ENCODE measurements at places on chromosomes 5 and 9. TPM values are rescaled to one million over a fixed set of nuclear protein-coding genes. Genes with fewer than 3 reads are reported as not detected.

Gene CARTPT
- 1.8 TPM for total RNA-seq

- no peak for DNase-seq
- H3K4me1 ChIP-seq = no peaks in the 10 kb centered on the region
- no peak overlapping the region for H3K4me3 ChIP-seq
- no peaks in the 10 kb centered on the region for H3K36me3 ChIP-seq
Measured at GRCh38 chr5:125874057-125874456, 549.2 kb upstream of the GRAMD2B start.

- H3K4me3 ChIP-seq = no peak overlapping the region
- no peaks in the 10 kb centered on the region for H3K36me3 ChIP-seq
- no peaks in the 10 kb centered on the region for H3K27me3 ChIP-seq
- no peaks in the 10 kb centered on the region for H3K4me1 ChIP-seq
- H3K27ac ChIP-seq = no peak overlapping the region
Measured at GRCh38 chr5:93681432-93681831, 60.0 kb downstream of the POU5F2 start.

Gene OMD
- total RNA-seq = 8.5 TPM

Gene ANKRD55
- total RNA-seq = not detected

DNA sequence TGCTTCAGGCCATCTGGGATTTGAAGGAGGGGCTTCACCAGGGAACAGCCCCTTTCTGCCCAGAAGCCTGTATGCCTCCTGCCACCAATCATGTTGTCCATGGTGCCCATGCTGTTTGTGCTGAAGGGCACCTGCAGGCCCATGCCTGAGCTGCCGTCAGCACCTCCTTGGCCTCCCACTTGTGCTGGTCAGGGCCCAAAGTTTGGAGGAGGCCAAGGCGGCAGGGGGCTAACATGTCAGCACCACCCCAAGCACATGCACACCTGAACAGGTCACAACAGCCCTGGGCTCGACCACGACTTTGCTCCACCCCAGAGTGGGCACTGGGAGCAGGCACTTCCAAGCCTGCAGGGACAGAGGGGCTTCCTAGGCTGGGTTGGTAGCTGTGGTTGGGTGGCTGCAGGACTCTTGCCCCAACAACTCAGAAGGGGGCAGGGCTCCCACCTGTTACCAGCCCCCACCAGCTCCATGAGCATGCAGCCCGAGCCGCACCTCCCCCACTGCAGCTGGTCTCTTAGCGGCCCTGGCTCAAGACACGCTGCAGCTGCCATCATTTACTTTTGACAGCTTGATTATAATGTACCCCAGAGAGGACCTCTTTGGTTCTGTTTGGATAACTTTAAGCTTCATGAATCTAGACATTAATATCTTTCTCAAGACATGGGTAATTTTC is 19.8 kb upstream of the NFIL3 start:
- H3K4me1 ChIP-seq = no peaks in the 10 kb centered on the region
- DNase-seq = no peak
- no peaks in the 10 kb centered on the region for H3K36me3 ChIP-seq
- H3K27me3 ChIP-seq = no peaks in the 10 kb centered on the region
- no peak overlapping the region for H3K4me3 ChIP-seq
- H3K27ac ChIP-seq = no peak overlapping the region

Gene ADAMTSL2
- total RNA-seq = 106 TPM

- no peaks in the 10 kb centered on the region for H3K4me1 ChIP-seq
- H3K27ac ChIP-seq = no peak overlapping the region
- DNase-seq = no peak
- peaks cover 37% of the 10 kb centered on the region for H3K36me3 ChIP-seq
Measured at GRCh38 chr9:94449486-94449885, 105.4 kb upstream of the PCAT7 start.

GRCh38 chr9:127972236-127972871 is 8.4 kb downstream of the EEIG1 start:
- H3K4me1 ChIP-seq = peaks cover 91% of the 10 kb centered on the region
- no peak overlapping the region for H3K4me3 ChIP-seq
- H3K36me3 ChIP-seq = no peaks in the 10 kb centered on the region

DNA sequence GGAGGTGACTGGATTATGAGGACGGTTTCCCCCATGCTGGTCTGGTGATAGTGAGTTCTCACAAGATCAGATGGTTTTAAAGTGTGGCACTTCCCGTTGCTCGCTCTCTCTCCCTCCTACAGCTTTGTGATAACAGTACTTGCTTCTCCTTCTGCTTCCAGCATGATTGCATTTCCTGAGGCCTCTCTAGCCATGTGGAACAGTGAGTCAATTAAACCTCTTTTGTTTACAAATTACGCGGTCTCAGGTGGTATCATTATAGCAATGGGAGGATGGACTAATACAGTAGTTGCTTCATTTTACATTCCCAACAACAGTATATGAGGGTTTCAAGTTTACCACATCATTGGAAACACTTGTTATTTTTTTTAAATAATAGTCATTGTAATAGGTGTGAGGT is 937.3 kb upstream of the ARRDC3 start:
- H3K4me3 ChIP-seq = no peak overlapping the region
- no peak overlapping the region for H3K27ac ChIP-seq
- H3K36me3 ChIP-seq = no peaks in the 10 kb centered on the region
- no peaks in the 10 kb centered on the region for H3K27me3 ChIP-seq
- H3K4me1 ChIP-seq = no peaks in the 10 kb centered on the region

Gene C5orf52
- not detected for total RNA-seq

GRCh38 chr9:122217640-122218039 is 11.1 kb downstream of the LHX6 start:
- peaks cover 21% of the 10 kb centered on the region for H3K4me1 ChIP-seq
- H3K36me3 ChIP-seq = no peaks in the 10 kb centered on the region
- no peak for DNase-seq
- no peak overlapping the region for H3K27ac ChIP-seq
- H3K4me3 ChIP-seq = no peak overlapping the region
- H3K27me3 ChIP-seq = peaks cover 75% of the 10 kb centered on the region

DNA sequence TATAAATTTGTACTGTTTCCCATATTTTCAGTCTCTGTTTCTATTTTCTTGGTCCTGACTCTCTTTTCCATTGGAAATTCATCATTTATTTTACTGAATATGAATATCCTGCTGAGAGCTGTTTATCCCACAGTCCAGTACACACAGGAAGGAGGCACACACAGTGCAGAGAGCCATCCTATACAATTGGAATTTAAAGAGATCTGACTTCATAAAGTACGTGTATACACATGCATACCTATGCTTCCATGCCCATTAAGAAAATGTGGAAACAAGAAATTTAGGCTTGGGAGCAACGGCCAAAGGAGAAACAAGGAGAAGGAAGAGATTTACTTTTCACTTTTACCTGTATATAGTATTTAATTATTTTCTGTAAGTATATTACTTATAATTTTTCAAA is 99.2 kb downstream of the NFIB start:
- no peak overlapping the region for H3K4me3 ChIP-seq
- H3K36me3 ChIP-seq = no peaks in the 10 kb centered on the region
- no peak for DNase-seq

GRCh38 chr5:171418316-171418981 is 998 bp upstream of the FGF18 start:
- peak; percentile 74 for DNase-seq
- no peak overlapping the region for H3K27ac ChIP-seq
- peaks cover 18% of the 10 kb centered on the region for H3K4me1 ChIP-seq
- peaks cover 18% of the 10 kb centered on the region for H3K27me3 ChIP-seq
- no peaks in the 10 kb centered on the region for H3K36me3 ChIP-seq

DNA sequence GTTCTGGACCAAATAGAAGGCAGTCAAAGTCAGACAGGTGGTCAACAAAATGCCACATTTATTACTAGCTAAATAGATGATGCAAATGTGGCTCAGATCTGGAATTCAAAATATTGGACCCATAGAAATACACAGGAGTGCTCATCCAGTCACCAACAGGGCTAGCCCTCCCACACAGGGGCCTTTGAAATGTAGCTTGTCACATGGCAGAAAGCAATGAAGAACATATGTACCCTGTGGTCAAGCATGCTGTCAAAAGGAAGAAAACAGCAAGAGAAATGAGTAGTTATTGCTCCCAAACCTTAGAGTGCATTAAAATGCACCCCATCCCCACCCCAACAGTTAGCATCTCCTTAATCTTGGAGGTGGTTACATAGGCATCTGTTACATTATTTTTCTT is 20.9 kb upstream of the CCDC112 start:
- no peaks in the 10 kb centered on the region for H3K27me3 ChIP-seq
- no peak overlapping the region for H3K4me3 ChIP-seq
- DNase-seq = no peak
- no peaks in the 10 kb centered on the region for H3K36me3 ChIP-seq
- H3K4me1 ChIP-seq = no peaks in the 10 kb centered on the region
- H3K27ac ChIP-seq = no peak overlapping the region

Gene CORO2A
- 1.1 TPM for total RNA-seq

Gene INSL4
- not detected for total RNA-seq

DNA sequence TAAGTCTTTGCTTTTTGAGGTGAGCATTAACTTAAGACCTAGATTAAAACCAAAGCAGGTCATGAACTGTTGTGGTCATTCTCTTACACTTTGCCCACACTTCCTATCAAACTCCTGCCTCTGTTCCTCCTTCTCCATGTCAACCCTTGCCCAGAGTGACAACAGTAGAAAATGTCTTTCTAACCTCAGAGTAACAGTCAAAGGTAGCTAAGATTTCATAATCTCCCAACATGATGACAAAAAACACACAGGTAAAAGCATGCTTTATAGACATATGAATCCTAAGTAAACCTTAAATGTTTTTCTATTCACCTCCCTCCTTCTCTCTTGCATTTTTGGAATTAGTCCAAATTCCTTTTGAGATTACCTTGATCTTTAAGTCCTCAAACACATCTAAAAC is 422.3 kb downstream of the SPATA31D1 start:
- H3K27ac ChIP-seq = no peak overlapping the region
- H3K4me3 ChIP-seq = no peak overlapping the region
- no peaks in the 10 kb centered on the region for H3K4me1 ChIP-seq
- no peak for DNase-seq

GRCh38 chr5:177132136-177133095 is 1.2 kb upstream of the NSD1 start:
- DNase-seq = peak; percentile 44
- no peaks in the 10 kb centered on the region for H3K36me3 ChIP-seq
- H3K4me1 ChIP-seq = peaks cover 36% of the 10 kb centered on the region

GRCh38 chr5:147689426-147689825 is 93.1 kb downstream of the JAKMIP2 start:
- H3K36me3 ChIP-seq = no peaks in the 10 kb centered on the region
- DNase-seq = no peak
- no peak overlapping the region for H3K4me3 ChIP-seq
- H3K4me1 ChIP-seq = peaks cover 8% of the 10 kb centered on the region
- no peak overlapping the region for H3K27ac ChIP-seq

DNA sequence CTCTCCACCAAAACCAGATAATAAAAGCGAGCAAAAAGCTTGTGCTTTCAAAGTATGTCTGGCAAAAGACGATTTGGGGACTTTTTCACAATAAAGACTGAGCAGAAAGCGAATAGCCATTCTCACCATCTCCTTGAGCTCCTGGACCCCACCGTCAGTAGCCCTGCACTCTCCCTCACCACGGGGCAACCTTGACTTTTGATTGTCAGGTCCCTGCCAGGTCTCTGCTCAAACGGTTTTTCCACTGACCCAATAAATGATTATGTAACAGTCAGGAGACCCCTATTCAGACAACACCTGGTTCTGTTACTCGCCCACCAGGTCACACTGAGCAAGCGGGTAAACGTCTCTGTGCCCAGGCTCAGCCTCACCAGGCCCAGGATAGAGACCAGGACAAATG is 131.3 kb downstream of the MVB12B start:
- no peaks in the 10 kb centered on the region for H3K4me1 ChIP-seq
- no peaks in the 10 kb centered on the region for H3K36me3 ChIP-seq
- no peak overlapping the region for H3K27ac ChIP-seq

- H3K4me1 ChIP-seq = no peaks in the 10 kb centered on the region
- no peaks in the 10 kb centered on the region for H3K36me3 ChIP-seq
- no peak overlapping the region for H3K4me3 ChIP-seq
- no peaks in the 10 kb centered on the region for H3K27me3 ChIP-seq
- H3K27ac ChIP-seq = no peak overlapping the region
Measured at GRCh38 chr5:145160679-145161078, 674.5 kb downstream of the PRELID2 start.

Gene PCDHGA5
- 1.2 TPM for total RNA-seq

Gene PCDHGA6
- 1.8 TPM for total RNA-seq

DNA sequence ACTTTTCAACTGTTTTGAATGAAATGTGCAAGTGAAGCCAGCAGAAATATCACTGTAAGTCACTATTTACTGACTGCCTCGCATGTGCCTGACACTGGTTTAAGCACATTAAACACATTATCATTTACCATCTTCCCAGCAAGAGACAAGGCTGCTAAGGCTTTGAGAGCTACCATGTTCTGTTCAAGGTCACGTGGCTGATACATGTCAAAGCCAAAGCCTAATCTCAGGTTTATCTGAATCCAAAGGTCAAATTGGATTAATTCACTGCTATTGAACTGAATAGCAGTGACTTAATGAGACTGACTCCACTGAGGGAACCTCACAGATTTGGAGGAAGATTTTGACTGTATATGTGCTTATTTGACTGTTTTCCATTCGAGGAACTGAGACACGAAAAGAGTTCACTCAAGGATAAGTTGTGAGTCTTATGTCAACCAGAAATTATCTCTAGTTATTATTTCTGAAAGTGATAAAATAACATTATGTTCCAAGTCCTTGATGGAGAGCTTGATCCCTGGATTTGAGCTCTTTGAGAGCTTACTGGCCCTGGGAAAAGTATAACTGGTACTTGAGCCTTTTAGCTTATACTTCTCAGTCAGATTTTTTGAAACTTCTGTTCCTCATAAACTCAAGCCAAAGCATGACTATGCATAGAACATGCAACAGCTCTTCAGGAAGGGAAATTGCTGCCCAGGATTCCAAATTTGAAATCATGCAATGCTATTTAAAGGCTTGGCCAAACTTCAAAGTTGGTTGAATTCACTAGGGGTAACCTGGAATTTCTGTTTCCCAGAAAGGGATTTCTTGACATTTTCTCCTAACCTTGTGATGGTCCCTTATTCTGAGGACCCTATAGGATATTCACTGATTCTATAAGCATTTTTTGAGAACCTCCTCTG is 23.4 kb upstream of the ARHGAP26 start:
- H3K4me1 ChIP-seq = peaks cover 7% of the 10 kb centered on the region
- H3K27ac ChIP-seq = no peak overlapping the region
- DNase-seq = no peak
- H3K4me3 ChIP-seq = no peak overlapping the region

Gene PCDHGA11
- 3.2 TPM for total RNA-seq

DNA sequence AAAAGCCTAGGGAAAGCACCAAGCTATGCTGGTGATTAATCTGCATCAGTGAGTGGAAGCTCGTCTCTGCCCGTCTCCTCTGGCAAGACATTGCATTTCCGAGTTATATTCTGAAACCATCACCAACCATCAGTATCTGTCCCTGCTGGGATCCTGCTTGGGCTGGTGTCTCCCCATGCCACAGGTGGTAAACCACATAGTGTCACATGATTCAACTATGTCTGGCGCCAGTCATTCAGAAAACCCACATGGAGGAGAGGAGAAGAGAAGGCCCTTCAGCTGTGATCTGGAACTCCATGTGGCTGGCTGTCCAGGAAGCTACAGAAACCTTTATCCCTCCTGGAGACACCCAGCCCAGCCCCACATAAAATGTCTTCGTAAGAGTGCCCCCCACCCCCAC is 4.8 kb downstream of the IL9 start:
- no peak overlapping the region for H3K4me3 ChIP-seq
- H3K36me3 ChIP-seq = no peaks in the 10 kb centered on the region
- no peaks in the 10 kb centered on the region for H3K4me1 ChIP-seq
- H3K27me3 ChIP-seq = peaks cover 11% of the 10 kb centered on the region
- no peak for DNase-seq

Gene SOX30
- 0.72 TPM for total RNA-seq

Data from adrenal gland (tissue), 19 donors.